ENCODE measurements at places on chromosomes 7 and 10.

GRCh38 chr10:124626759-124627380 is 117.3 kb downstream of the FAM53B start:
- no peak for DNase-seq

- DNase-seq: no peak
Observed at GRCh38 chr7:145009876-145010275, 174.0 kb upstream of the TPK1 start.

DNA sequence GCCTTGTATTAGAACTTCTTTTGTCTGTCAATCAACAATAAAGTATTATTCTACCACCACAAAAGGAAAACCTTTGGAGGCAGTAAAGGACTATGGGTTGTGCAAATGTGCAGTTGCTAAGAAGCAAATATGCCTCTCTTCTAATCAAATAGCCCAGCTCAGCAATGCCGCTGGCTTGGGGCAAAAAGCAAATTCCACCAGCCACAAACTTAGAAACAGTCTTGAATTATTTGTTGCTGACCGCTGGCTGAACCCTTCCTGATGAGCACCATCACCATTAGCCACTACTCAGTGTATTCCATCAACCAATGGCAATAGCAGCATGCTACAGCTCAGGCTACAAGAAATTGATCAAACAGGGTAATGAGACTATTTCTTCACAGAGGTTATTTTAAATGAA is 51.0 kb downstream of the SKAP2 start:
- no peak for DNase-seq

- DNase-seq: no peak
Observed at GRCh38 chr10:86027346-86027745, 339.2 kb downstream of the GRID1 start.

- DNase-seq: no peak
Observed at GRCh38 chr10:120486671-120487205, 29.7 kb downstream of the PLPP4 start.

DNA sequence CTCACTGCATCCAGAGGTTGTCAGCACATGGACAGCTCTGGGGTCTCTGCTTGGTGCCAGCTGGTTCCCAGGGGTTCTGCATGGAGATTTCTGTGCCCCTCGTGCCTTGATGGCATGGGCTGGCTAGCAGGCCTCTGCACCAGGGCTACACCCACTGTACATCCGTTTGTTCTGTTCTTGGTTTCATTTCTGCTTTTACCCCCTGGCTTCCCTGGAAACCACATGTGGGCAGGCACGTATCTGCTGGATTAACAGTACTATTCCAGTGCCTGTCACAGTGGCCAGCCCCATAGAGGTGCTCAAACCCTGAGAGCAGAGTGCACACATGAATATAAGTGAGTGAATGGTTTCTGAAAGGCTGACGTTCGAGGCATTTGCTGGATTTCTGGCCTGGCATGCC is 207.2 kb upstream of the GPR26 start:
- DNase-seq: no peak

GRCh38 chr10:18505456-18506118 is 145.8 kb downstream of the NSUN6 start:
- no peak for DNase-seq

DNA sequence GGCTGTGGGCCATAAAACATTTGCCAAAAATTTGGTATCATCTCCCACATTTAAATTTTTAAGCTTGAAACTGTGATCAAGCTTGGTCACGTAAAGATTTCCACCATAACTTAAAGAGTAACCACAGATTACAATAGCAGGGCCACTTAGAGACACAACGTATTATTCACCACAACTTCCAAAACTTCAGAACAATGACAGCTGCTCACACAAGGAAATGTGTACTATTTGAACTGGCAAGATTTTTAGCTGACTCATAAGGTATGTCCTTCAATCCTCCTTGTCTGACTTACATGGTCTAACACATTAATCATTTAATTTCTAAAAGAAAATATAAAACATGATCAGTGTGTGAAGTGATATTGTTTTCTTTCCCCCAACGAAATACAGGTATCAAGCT is 234.5 kb downstream of the PARD3 start:
- DNase-seq: no peak

GRCh38 chr7:124688991-124689390 is 76.6 kb downstream of the GPR37 start:
- no peak for DNase-seq

DNA sequence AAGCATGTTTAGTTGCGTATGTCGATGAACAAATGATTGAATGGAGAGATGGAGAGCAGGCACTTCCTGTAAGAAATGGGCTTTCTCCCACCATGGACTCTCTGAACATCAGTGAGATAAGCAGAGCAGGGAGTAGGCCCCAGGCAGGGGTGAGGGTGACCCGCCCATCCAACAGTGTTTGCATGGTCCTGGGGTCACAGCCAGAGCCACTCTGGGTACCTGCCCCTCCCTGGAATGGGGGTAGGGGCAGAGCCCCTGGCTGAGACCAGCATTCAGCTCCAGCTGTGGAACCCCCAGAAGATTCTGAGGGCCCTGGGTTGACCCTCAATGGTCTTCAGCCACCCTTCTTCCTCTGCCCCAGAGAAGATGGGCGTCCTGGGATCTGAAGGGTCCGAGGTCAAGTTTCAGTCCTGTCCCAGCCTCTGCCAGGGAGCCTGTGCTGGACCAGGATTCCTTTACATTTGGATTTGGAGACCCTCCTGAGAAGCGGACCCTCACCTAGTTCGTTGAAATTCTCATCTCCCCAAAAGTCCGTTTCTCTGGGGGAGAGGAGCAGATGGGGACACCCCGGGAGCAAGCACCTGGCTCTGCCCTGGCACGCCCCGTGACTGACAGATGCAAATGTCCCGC is 2.4 kb upstream of the FGF8 start:
- no peak for DNase-seq

- DNase-seq: no peak
Observed at GRCh38 chr10:50501478-50501877, 122.3 kb downstream of the SGMS1 start.

- DNase-seq: peak; percentile 53
Observed at GRCh38 chr10:15585303-15585715, 134.4 kb downstream of the ITGA8 start.

GRCh38 chr7:134770676-134771075 is 8.8 kb upstream of the CALD1 start:
- DNase-seq: no peak

DNA sequence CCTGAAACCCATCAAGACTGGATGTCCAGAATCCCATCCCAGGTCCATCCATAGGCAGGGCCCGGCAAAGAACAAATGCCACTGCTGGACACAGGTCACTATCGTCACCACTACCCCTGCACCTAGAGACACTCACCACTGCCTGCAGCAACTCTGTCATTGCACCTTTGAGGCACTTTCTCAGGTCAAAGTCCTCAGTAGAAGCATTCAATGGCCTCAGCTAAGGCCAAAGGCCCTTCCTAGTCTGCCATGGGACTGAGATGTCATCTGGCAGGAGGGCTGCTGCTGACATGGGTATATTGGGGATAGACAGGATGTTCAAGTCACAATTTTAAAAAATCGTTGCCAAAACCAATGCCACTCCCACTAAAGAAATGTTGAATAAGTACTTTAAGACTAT is 58.7 kb downstream of the GPAM start:
- DNase-seq: no peak

DNA sequence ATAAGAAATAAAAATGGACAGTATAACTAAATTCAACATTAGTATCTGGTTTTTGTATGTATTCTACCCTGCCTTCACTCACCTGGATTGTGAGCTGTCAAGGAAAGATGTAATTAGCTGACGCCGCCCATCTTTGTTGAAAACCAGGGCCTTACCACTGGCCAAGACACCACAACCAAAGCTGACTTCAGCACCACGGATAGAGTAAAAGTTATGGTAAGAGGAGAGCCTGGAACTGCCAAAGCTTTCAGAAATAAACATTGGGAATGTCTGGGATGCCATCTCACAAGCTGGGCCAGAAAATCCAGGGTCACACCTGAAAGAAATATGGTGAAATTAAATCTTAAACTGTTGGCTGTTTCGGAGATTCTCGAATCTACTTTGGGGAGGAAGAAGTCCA is 190.1 kb upstream of the SLC26A5 start:
- DNase-seq: no peak

- DNase-seq: no peak
Observed at GRCh38 chr10:21975378-21975990, 28.0 kb downstream of the DNAJC1 start.

GRCh38 chr7:124954790-124955189 is 25.2 kb upstream of the POT1 start:
- no peak for DNase-seq

DNA sequence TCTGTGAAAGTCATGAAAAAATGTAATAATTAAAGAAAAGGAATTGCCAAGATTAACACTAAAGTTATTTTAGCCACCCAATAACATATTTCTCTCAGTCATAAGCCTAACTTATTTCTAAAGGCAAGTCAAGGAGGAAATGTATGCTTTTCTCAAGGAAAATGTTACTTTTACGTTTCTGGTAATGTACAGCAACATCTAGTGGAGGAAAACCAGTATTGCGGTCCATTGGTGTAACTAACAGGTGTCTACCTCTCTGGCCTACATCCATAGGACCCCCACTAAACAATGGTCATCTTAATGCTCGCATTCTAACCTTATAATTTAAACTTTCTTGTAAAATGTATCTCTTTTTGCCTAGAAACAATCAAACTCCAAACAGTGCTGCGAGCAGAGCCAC is 437.5 kb downstream of the KIF20B start:
- no peak for DNase-seq

DNA sequence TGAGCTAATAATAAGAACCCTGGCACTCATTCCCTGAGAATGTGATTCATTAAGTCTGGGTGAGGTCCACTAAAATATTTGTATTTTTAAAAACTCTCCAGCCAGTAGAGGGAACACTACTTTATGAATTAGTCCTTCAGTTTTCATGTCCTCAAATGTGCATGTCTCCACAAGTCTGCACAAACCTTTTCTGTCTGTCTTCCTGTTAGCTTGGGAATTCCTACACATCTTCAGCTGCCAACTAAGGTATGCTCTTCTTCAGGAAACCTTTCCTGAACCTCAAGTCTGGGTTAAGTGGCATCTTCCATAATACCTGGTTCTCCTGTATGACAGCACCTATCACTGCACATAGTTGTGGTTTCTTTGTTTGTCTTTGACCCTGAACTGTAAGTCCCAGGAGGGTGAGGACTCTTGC is 119.6 kb upstream of the MKX start:
- no peak for DNase-seq

DNA sequence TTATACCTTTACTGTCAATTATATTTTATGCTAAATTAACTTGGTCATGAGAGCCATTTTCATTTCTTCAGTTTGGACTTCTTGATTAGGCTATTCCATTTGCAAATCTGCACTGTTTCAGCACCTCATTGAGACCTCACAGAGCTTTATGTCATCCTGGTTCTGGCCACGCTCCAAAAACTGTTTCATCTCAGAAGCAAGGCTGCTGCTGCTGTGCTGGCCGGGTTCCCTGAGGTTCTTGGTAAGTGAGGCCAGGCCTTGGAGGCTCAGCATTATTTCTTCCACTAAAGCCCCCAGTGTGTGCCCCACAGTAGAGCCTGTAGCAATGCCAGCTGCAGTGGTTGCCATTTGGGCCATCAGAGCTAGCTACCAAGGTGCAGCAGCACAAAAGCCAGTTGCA is 7.8 kb upstream of the ZNF485 start:
- no peak for DNase-seq

DNA sequence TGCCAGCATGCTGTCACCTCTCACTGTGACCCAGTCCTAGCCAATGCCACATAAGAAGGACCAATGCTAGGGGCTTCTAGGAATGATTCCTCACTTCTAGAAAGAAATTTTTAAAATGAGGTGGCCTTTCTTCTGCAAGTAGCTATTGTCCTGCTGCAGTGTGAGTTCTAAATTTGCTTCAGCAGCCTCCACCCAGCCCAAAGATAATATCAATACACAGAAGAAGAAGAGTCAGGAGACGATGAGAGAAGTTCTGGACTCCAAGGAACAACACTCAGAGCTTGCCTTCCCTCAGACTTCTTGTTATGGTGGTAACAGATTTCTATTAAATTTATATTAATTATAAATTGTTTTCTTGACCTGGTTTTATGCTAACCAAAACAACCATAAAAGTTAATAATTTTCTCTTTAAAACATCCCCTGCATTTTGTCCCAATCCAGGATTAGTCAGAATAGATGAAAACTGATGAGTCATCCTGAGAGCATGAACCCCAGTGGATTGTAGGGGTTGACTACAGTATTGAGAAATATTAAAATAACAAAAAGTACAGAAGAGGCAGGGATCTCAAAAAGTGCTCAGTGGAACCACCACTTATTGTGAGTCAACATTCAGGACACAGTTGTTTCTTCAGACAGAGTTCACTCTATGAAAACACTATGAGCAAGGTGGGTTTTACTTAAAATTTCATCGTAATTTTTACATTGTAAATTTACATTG is 29.6 kb upstream of the AKR1C2 start:
- DNase-seq: no peak

DNA sequence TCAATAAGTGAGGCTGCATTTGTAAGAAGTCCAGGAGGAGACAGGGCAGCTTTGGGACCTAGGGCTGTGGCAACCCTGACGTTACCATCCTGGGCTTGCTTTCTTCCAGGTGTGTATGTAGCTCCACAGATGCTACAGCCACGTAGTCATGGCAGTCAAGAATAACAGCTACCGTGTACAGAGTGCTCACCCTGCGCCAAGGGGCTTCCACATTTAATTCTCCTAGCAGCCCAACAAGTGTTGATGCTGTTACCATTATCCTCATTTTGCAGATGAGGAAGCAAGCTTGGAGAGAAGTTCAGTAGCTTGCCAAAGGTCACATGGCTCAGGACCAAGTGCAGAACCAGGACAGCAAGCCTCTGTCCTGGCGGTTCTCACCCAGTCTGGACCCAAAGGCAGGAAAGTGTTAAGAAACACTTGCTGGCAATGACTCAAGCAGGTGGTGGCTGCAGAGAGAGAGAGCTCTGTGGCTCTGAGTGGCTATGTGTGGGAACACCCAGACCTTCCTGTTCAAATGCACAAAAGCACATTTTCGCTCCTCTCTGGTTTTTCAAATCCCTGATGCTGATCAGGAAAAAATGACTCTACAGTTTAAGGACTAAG is 89.8 kb downstream of the CREM start:
- DNase-seq: no peak

DNA sequence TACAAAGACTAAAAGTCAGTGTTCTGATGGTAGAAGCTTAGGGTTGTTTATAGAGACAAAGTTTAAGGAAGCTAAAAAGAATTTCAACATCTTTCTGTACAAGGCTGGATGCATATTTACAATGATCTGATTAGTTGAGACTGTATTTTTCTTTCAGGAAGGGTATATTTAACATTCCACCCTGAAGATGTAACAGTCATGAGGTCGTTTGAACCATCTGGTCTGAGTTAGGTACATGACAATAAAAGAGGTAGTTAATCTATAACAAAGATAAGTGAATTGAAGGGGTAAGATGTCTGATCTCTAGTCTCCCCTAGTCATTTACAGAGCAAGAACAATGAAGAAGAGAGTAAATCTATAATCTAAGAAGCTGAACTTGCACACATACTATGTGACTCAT is 821.2 kb downstream of the CNTNAP2 start:
- DNase-seq: no peak

GRCh38 chr7:45105588-45106188 is 5.8 kb downstream of the TBRG4 start:
- DNase-seq: no peak

GRCh38 chr10:1270906-1271305 is 214.7 kb downstream of the WDR37 start:
- no peak for DNase-seq

- no peak for DNase-seq
Observed at GRCh38 chr7:157072361-157072760, 61.9 kb upstream of the MNX1 start.

Measured in GM20000 (cell line).